ENCODE measurements at places on chromosomes 7 and 10.
A peak's percentile ranks its signal among the peaks of the same experiment; 100 is the strongest.

GRCh38 chr10:87842776-87843497 lies 20.4 kb downstream of the KLLN start:
- no peak for DNase-seq

DNA sequence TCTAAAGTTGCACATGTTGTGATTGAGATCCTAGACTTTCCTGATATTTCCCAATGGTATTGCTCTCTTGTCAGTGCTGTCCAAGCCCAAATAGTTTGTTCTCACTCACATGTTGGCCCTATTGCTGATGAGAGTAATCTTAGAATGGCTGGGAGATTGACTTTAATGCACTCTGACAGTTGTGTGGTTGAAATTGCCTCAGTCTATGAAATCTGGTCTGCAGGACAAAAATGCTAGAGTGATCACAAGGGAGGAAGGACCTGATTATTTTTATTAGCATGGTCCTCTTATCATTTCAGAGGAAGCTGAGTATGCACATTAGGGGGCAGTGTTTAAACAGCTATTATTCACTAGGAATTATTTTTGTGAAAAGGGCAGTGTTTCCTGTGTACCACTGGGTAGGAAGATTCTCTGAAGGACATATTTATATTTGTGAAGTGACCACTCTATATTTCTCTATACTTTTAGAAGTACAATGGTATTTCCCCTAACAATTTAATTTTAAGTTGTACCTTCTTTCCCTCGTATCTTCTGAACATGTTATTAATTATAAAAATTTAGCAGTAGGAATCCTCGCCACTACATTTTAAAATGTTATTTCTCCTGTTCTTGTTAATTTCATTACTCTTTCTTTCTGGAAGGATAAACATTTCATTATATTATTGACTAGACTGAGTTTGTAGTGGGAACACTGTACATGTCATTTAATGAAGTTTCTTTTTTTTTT lies 64.4 kb downstream of the SUGCT start:
- no peak for DNase-seq

DNA sequence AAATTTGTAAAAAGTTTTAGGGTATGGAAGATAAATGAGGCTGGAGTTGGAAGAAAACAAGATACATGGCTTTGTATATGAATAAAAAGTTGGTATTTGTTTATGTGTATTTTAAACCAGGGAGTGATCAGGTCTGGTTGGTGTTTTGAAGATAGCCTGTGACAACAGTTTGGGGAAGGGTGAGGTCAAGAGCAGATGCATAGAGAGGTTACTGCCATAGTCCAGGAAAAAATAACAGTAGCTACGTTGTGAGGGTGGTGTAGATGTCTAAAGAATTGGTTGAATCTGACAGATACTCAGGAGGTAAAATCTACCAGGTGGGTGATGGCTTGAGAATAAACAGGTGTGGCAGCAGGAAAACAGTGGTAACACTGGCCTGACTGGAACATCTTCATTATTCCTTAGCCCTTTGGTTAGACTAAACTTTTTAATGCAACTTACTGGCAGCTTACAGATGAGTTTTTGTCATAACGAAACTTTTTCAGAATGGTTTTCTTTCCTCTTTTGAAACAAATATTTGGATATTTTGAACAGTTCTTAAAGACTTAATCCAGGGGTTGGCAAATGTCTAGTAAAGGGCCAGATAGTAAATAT lies 25.5 kb downstream of the ZNRF2 start:
- DNase-seq, result no peak

GRCh38 chr10:63608511-63608910 lies 87.3 kb downstream of the REEP3 start:
- no peak for DNase-seq

- no peak for DNase-seq
These were observed 7.3 kb downstream of the AUTS2 start for GRCh38 chr7:69605546-69605945.

DNA sequence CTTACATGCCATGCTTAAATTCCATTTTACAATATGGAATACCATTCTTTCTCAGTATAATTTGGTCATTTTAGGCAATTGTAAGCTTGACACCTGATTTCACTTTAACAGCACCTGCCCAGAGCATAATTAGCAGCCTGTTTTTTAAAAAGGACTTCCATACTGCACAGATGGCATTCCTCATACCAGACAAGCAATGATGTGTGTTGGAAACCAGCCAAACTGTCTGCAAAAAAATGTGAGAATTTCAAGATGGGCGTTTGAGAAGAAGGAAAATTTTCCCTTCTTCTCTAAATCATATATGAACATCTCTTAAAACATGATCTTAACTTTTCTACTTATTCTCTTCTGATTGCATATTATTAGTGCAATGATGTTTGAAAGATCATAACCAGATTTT lies 40.4 kb upstream of the AGMO start:
- DNase-seq, result no peak

GRCh38 chr7:69078997-69079769 lies 519.1 kb upstream of the AUTS2 start:
- no peak for DNase-seq

DNA sequence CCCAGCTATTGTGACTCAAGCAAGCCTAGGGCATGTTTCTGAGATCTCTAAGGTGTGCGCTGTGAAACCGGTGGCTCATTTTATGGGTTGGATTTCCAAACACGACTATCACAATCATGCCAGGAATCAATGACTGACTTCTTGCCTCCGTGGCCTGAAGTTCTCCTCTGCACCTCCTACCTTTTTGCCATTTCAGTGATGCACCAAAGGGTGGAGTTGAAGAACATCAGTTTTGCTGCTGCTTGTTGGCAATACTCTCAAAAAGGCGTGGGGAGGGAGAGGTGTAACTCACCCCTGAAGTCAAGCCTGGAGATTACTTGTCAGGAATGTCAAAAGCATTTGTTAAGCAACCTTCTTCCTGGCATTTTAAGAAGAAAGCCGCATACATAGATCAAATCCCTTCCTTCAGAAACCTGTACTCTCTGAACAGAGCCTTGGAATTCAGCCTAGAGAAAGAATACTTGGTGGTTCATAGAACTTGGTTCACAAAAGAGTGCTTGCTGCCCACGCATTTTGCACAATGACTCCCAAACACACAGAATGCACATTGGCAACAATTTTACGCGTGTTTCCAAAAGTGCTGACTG lies 41.0 kb downstream of the KIAA1217 start:
- DNase-seq, result no peak

DNA sequence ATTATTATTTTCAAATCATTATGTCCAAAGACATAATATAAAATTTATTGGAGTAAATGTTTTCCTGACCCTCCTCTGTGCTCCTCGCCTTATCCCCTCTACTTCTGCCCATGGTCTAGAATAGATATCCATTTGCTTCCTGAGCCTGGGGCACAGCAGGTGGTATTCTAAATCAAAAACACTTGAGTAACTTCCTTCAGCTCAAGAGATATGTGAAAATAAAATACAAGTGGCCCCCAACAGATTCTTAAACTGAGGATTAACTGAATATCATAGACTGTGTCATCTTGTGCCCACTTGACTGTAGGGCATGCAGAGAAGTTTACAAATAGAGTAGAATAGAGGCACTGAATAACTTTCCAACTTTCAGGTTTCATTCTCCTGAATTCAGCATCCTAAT lies 59.1 kb downstream of the HGF start:
- no peak for DNase-seq

DNA sequence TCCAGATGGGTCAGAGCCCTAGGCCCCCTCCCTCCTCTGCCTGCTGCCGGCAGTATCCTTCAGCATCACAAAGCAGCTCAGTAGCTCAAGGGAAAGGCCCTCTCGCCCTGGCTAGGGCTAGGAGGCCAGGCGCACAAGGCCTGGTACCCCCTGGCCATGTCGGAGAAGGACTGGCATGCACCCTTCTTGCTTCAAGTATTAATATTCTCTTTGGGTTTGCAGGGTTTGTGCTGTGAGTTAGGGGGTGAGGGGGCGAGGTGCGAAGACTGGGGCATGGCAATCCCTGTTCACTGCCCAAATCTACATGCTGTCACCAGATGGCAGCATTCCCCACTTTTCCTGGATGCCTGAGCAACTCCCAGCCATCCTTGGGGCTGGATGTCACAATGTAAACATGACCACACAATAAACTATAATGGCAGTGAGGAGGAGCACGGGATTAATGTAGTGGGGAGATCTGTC lies 105.2 kb downstream of the NEURL1 start:
- no peak for DNase-seq

GRCh38 chr10:110637558-110638053 lies 6.5 kb upstream of the RBM20 start:
- no peak for DNase-seq

DNA sequence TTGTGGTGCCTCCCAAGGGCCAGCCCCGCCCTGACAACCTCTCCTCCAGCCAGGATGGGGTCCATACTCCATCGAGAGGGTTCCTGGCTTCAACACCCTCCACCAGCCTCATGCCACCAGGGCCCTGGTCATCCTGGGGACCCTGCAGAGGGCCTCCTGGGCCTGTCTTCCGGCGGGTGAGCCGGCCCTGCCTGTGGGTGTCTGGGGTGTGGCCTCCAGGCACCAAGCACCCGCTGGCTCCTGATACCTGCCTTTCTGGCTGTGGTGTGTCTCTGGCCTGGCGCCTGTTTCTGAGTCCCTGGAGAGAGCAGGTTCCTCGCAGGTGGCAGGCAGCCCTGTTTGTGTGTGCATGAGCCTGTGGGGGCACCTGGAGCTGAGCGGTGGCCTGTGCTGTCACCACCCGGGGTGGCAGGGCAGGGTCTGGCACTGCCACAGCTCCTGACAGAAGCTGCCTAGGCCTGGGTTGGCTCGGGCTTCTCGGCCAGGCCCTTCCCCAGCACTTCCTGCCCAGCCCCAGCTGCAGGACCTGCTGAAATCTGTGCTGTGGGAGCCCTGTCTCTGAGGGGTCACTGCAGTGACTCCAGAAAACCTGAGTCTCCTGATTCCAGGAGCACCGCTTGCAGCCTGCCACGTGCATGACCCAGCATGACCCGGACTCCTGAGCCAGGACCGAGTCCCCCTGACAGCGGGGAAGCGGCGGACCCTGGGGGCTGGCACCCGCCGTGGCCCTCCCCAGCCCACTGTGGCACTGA lies 18.4 kb downstream of the ADAM8 start:
- DNase-seq, result peak; percentile 57

DNA sequence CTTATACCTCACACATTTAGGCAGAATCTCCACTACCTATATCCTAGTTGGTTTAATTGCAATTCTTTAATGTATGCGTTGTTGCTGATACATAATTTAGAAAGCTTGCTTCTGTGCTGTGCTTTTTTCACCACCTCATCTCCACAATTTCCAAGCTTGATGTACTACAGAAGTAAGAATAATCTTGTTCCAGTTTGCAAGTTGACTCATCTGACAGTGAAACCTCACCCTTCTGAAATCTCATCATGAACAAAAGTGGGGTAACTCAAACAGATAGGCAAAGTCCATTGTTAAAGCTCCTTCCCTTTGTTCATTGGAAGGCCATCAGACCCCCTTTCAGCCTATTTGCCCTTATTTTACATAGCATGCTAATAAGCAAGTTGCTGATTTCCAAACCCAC lies 13.6 kb downstream of the EIF4EBP2 start:
- DNase-seq, result no peak

- no peak for DNase-seq
These were observed 4.4 kb upstream of the BET1 start for GRCh38 chr7:94008537-94008936.

- no peak for DNase-seq
These were observed 16.6 kb upstream of the GNA12 start for GRCh38 chr7:2860627-2861133.

DNA sequence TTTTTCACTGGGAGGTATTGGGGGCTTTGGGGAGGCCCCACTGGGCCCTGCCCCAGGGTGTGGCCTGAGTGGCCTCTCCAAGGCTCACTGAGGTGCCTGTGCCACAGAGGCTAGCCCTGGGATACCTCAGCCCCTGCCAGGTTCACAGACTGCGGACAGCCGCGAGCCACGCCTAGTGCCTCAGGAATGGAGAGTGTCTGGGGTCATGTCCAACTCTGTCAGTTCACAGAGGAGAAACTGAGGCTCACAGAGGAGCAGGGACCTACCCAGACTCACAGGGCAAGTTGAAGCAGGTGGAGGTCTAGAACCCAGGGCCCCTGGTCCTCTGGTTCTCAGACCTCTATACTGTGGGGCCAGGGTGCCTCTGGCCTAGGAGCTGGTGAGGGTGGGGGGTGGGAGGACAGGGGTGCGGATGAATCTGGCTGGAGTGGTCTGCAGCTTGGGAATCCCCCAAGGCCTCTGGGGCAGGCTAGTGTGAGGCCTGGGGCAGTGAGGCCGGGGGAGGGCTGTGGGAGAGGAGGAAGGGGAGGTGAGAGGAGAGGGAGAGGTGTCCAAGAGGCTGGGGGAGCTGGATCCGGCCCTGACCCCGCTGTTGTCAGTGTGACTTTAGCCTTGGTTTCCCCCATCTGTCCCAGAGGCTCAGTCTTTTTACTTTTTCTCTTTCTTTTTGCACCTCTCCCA lies 20.0 kb downstream of the NEURL1 start:
- no peak for DNase-seq

DNA sequence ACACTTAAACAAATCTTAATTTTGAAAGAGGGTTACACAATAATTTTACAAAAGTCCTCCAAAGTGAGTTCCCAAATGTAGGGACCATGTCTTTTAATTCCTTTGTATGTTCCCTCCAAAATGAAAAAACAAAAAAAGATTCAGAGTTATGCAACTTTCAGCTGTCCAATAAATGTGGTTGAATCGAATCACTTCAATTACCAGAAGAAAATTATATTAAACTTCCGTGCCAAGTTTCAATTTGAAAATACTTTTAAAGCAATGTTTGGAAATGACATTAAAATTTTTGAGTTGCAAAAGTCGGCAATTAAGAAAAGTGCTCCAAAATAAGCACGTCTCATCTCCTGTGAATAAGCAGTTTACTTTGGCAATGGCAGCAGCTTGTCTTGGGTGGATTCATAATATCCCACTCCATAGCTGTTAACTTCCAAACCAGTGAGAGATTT lies 60.3 kb upstream of the C1GALT1 start:
- no peak for DNase-seq

DNA sequence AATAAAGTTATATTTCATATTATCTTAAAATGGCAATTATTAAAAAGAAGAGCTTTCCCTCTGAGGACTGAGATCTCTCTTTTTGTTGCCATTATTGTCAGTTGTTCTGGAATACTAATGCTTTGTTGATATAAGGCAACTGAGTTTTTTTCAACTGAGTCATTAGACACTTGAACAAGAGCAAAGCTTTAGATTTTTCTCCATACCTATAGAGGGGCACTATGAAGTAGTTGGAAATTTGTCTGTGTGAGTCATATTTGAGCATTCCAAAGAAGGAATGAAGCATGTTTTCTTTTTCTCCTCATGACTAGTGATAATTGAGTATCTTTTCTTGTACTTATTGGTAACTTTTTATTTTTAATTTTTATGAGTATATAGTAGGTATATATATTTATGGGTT lies 24.5 kb downstream of the RPA3 start:
- no peak for DNase-seq

DNA sequence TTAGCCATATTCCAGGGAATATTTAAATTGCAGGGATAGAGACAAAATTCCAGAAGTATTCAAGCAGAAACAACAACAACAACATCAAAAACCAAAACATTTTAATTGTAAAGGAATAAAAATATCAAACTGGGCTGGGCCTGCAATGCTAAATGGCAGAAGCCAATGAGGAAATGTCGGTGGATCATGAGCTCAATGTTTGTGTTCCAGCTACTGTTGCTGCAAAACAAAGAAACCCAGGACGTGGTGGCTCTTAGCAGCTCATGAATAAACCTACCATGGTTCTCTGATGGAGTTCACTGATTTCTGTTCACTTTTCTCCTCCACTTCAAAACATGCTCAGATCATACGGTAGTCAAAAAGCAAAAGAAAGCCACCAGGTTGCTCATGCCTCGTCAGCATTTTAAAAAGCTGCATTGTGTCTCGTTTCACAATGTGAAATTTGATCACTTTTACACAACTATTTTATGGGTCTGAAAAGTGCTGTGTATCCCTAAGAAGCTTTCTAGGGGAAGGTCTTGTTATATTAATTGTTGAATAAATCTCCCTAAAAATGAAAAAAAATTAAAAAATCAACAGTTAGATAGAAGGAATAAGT lies 54.0 kb downstream of the ASNS start:
- no peak for DNase-seq

All from activated T-cell treated with anti-CD3 and anti-CD28 coated beads, Interleukin-2, amount 50 U/mL, for 72 hours (primary cell).